Psoas muscle (tissue), 8 donors: ENCODE measurements at places on chromosomes 12 and 14. TPM values are rescaled to one million over a fixed set of nuclear protein-coding genes. Genes with fewer than 3 reads are reported as not detected.

DNA sequence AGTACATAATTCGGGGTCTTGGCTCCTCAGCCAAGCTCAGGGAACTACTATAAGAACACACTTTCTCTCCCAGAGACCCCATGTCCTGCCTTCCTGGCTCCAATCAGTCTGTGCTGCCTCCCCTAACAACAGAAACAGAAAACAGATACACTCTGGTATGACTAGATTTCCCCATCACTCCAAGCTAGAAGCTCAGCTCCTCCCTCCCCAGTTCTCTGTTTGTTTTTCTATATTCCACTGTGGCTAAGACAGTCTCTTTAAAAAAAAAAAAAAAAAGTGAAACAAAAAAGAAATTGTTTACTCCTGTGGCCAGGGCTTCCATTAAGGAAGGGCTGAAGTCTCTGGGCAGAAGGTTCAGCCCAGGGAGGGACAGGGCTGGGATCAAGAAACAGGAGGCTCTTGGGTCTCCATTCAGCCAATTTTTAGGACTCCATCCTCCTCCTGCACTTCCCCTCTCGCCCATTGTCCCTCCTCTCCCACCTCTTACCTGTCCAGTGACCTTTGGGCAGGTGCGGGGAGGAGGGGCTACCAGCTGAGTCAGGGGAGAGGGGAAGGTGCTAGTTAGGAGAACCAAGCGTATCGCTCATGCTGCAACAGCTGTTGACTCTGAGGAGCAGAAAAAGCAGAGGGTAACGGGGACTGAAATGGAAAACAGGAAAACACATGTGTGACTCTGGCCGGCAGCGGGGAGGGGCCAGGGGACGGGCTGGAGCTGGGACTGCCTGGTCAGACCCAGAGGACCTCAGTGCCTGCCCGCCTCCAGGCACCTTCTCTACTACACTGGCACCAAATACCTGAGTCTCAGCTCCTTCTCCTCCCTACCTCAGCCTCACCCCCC is 4.1 kb upstream of the SLC7A7 start:
- DNase-seq, result no peak

- no peak for DNase-seq
Observed at GRCh38 chr12:127548123-127548553, 718.8 kb upstream of the TMEM132C start.

GRCh38 chr12:132064631-132065030 is 79.5 kb downstream of the DDX51 start:
- no peak for DNase-seq

- peak; percentile 9 for DNase-seq
Observed at GRCh38 chr12:109738878-109739665, 25.4 kb downstream of the FAM222A start.

GRCh38 chr12:53005215-53005985 is 856 bp upstream of the EIF4B start:
- DNase-seq, result peak; percentile 57

DNA sequence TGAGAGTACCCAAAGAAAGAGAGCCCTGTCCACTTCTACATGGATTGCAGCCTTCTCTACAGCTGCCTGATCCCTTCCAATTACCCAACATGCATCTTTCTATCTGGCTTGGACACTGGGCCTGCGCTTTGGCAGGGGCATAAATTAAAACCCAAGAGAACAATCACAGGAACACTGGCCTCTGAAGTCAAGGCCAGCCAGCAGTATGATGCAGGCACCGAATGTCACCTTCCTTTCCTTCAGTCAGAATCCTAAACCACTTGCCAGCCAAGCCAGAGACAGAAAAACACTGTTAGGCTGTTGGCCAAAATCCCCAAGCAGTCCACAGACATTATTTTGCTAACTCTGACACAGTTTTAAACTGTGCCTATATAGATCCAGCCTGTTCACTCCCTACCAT is 113.7 kb downstream of the DUSP6 start:
- peak; percentile 56 for DNase-seq

The PNMA1 gene
- total RNA-seq, result 27.0 TPM

The MYF6 gene
- 300 TPM for total RNA-seq

The KLRK1 gene
- 0.47 TPM for total RNA-seq
